CD4-positive, alpha-beta memory T cell (primary cell): ENCODE measurements at places on chromosomes 2 and 18. TPM values are rescaled to one million over a fixed set of nuclear protein-coding genes. Genes with fewer than 3 reads are reported as not detected.

GRCh38 chr18:43812627-43813026 is 535.3 kb upstream of the SYT4 start:
- no peaks in the 10 kb centered on the region for H3K4me1 ChIP-seq
- DNase-seq = no peak
- H3K36me3 ChIP-seq = no peaks in the 10 kb centered on the region
- no peak overlapping the region for H3K27ac ChIP-seq
- no peaks in the 10 kb centered on the region for H3K27me3 ChIP-seq
- H3K4me3 ChIP-seq = no peak overlapping the region

- H3K4me1 ChIP-seq = no peaks in the 10 kb centered on the region
- no peaks in the 10 kb centered on the region for H3K27me3 ChIP-seq
- no peak overlapping the region for H3K27ac ChIP-seq
Observed at GRCh38 chr2:226738191-226738820, 61.3 kb downstream of the IRS1 start.

- H3K36me3 ChIP-seq = no peaks in the 10 kb centered on the region
- H3K4me1 ChIP-seq = no peaks in the 10 kb centered on the region
- no peaks in the 10 kb centered on the region for H3K27me3 ChIP-seq
- no peak overlapping the region for H3K4me3 ChIP-seq
- no peak for DNase-seq
Observed at GRCh38 chr2:156630579-156631337, 194.6 kb downstream of the GPD2 start.

GRCh38 chr2:119315241-119315925 is 51.3 kb downstream of the C2orf76 start:
- H3K4me3 ChIP-seq = no peak overlapping the region
- no peaks in the 10 kb centered on the region for H3K27me3 ChIP-seq
- H3K4me1 ChIP-seq = no peaks in the 10 kb centered on the region
- H3K27ac ChIP-seq = no peak overlapping the region
- H3K36me3 ChIP-seq = no peaks in the 10 kb centered on the region

EML6 gene
- polyA plus RNA-seq = 0.02 TPM
